ENCODE measurements at places on chromosomes 16 and 17.
A peak's percentile ranks its signal among the peaks of the same experiment; 100 is the strongest.

- peak; percentile 55 for DNase-seq
Observed at GRCh38 chr17:10292057-10292937, 80.5 kb downstream of the MYH13 start.

GRCh38 chr16:79104567-79104966 is 496.0 kb downstream of the MAF start:
- no peak for DNase-seq

GRCh38 chr17:74970395-74970794 is 2.2 kb downstream of the HID1 start:
- no peak for DNase-seq

GRCh38 chr16:24996731-24997130 is 18.4 kb downstream of the ARHGAP17 start:
- no peak for DNase-seq

- DNase-seq, result no peak
Observed at GRCh38 chr16:79042141-79042540, 558.4 kb downstream of the MAF start.

GRCh38 chr16:64751906-64752305 is 370.0 kb downstream of the CDH11 start:
- DNase-seq, result no peak

DNA sequence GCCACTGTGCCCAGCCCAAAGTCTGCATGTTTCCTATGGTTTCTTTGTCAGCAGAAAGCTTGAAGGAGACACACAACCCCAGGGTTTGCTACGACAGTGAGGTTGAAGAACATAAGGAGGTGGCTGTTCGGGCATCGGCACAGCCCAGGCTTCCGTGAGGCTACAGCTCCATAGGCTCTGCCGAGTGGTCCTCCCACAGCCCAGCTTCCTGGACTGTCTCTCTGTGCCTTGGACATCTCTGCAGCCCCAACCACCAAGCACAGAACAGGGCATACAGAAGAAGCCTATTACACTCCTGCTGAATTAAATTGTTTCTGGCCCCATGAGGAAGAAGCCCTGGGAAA is 3.2 kb upstream of the HAP1 start:
- no peak for DNase-seq

- DNase-seq, result no peak
Observed at GRCh38 chr17:77200711-77201110, 59.9 kb downstream of the SEC14L1 start.
